ENCODE measurements at places on chromosomes 7 and 10. TPM values are rescaled to one million over a fixed set of nuclear protein-coding genes. Genes with fewer than 3 reads are reported as not detected.

Gene OTUD1
- 4.2 TPM for total RNA-seq

Gene AMPH
- total RNA-seq: 0.07 TPM

Gene CYP26C1
- 0.30 TPM for total RNA-seq

Gene SFTPA1
- total RNA-seq: not detected

Gene GHRHR
- total RNA-seq: not detected

Gene AUTS2
- total RNA-seq: 1.2 TPM

Gene STX1A
- 5.1 TPM for total RNA-seq

Gene ANKRD22
- total RNA-seq: not detected

Gene ZNF22
- total RNA-seq: 34.7 TPM

Gene YKT6
- 96.4 TPM for total RNA-seq

Gene SPOCK2
- total RNA-seq: 1.2 TPM

Gene FAM241B
- 0.30 TPM for total RNA-seq

Gene FEZF1
- not detected for total RNA-seq

Gene DRGX
- total RNA-seq: not detected

Gene CNTNAP2
- total RNA-seq: 0.20 TPM

Gene TMEM196
- total RNA-seq: not detected

Gene PDE6C
- not detected for total RNA-seq

Gene CYCS
- total RNA-seq: 75.1 TPM

Gene TRIM50
- not detected for total RNA-seq

Gene FAM237B
- total RNA-seq: not detected

Gene TCAF2
- total RNA-seq: 16.5 TPM

Gene BTBD16
- not detected for total RNA-seq

Gene ADGRA1
- not detected for total RNA-seq

Gene BLNK
- not detected for total RNA-seq

Gene EBF3
- 11.9 TPM for total RNA-seq

Gene RAB11FIP2
- total RNA-seq: 6.7 TPM

Gene PDGFA
- 87.3 TPM for total RNA-seq

Gene GPR15LG
- not detected for total RNA-seq

Gene RBM20
- 0.15 TPM for total RNA-seq

Gene DKK1
- 166 TPM for total RNA-seq

Gene ANKRD61
- total RNA-seq: 0.40 TPM

Gene PON1
- total RNA-seq: not detected
